ENCODE measurements at places on chromosomes 5 and 9.

DNA sequence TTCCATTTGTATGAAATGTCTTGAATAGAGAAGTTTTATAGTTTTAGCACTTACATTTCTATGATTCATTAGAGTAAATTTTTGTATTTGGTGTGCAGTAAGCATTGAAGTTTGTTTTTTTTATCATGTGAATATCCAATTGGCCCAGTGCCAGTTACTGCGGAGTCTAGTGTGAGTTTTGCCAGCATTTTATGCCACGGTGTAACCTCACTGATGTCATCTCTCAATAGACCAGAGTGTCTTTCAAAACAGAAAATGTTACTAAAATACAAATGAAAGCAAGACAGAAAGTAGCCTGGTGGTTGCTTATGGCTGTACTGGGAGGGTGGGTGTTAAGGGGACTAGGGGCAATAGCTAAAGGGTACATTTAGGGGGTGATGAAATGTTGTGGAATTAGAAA, 62.8 kb downstream of the IPPK start:
- DNase-seq = no peak

- DNase-seq = no peak
Measured at GRCh38 chr5:147310059-147310704, 75.4 kb downstream of the STK32A start.

DNA sequence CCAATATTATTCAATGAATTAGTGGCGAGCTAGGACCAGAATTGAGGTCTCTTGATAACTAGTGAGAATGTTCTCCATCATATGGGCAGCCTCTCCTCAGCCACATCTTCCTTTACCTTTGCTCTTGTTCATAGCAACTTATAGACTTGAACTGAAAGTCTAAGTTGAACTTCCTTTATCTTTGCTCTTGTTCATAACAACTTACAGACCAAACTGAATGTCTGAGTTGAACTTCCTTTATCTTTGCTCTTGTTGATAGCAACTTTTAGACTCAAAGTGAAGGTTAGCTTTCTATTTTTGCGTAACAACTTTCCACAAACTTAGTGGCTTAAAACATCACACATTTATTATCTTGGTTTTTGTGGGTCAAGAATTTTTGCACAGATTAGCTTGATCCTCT, 146.4 kb upstream of the C9orf72 start:
- no peak for DNase-seq

- no peak for DNase-seq
Measured at GRCh38 chr5:111227226-111227782, 3.1 kb downstream of the CAMK4 start.

- DNase-seq = peak; percentile 34
Measured at GRCh38 chr5:159208514-159209437, 577 bp downstream of the RNF145 start.

- no peak for DNase-seq
Measured at GRCh38 chr9:28779243-28779642, 1206.0 kb upstream of the C9orf72 start.

DNA sequence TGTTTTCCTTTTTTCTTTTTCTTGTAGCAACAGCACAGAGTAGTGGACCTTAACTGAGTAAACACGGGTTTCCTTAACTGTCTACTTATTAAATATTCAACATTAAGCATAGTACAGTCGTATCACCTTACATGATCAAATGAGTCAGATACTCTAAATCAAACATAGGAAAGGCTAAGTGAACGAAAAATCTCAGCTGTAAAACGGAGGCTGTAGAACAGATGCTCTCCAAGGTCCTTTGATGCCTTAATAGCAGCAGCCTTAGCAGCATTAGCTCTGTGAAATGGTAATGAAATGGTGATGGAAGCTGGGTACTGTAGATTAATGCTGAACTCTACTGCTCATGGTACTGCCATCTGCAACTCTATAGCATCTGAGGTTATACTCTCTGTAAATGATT, 1433.3 kb upstream of the C9orf72 start:
- DNase-seq = no peak

DNA sequence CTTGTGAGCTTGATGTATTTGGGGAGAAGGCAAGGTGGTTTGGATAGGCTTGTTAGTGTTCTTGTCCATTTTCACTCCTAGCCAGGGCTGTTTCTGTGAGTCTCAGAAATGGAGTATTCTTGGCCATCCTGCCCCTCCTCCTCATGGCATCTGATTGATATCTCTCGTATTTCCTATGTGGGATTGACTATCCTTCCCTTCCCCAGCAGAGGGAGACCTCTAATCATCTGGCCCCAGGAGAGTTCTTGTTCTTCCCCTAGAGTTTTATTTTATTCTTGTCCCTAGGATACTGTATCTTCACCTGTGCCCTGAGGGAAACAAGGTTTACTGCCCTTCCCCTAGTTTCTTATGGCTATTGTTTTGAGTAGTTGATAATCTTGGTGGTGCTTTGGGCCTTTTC, 114.4 kb downstream of the VPS13A start:
- DNase-seq = no peak

- DNase-seq = no peak
Measured at GRCh38 chr5:72021651-72022357, 85.5 kb upstream of the MAP1B start.

DNA sequence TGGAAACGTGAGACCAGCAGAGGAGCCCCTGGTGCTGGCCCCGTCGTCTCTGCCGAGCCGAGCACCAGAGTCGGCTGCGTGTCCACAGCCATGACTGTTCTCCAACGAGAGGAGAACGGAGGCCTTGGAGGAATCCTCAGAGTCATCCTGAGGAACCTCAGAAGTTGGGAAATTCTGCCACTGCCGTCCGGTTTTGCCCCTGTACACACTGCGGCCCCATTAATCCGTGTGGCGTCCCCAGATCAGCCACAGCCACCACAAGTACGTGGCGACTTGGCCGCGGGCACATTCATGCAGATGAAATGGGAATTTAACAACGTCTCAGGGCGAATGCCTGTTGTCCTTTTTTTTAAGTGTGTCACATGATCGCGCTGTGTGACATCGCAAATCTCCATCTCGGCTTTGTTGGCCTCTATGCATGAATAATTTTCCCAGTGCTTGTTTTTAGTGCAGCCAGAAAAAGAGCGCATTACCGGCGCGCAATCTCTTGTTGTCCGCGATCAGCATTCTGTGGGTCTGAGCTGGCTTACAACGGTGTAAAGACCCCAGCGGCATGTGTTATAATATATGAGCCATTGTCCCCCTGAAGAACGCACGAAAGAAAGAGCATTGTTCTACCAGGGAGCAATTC, 323.0 kb upstream of the IRX4 start:
- no peak for DNase-seq

GRCh38 chr9:134738869-134739659, 97.5 kb downstream of the COL5A1 start:
- peak; percentile 80 for DNase-seq

DNA sequence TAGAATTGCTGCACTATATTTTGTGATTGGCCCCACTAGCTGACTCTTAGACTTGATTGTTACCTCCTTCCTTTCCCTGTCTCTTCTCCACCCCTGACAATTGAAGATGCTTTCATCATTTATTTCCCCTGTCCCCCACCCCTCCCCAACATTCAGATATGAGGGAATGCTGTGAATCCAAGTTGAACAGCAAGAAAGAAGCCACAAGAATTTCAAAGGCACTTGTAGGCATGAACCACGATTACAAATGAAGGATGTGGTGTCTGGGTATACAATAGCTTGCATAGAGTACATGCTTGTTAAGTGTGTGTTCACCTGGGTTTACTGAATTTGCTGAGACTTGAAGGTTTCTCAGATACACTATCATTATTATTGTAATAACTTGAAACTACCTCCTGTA, 78.3 kb upstream of the TRIO start:
- no peak for DNase-seq

DNA sequence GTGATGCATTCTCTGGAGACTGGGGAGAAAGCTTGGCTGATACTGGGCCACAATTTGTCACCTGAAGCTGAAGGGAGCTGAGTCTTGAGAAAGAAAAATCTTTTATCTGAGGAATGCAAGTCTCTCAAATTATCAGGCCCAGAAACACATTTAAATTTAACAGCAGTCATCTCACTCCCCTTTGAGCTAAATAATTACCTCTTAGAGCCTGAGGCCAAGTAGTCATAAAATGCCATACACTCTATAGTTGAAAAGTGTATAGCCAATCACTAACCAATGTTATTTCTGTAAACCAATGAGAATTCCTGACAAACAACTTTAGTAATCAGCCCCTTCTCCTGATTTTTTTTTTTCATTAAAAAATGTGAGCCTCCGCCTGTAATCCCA, 32.7 kb upstream of the DAPK1 start:
- no peak for DNase-seq

GRCh38 chr5:98401656-98402055, 371.8 kb upstream of the RGMB start:
- no peak for DNase-seq

- DNase-seq = peak; percentile 19
Measured at GRCh38 chr5:116520771-116521170, 53.9 kb downstream of the SEMA6A start.
